ENCODE measurements at places on chromosomes 5 and 9.

DNA sequence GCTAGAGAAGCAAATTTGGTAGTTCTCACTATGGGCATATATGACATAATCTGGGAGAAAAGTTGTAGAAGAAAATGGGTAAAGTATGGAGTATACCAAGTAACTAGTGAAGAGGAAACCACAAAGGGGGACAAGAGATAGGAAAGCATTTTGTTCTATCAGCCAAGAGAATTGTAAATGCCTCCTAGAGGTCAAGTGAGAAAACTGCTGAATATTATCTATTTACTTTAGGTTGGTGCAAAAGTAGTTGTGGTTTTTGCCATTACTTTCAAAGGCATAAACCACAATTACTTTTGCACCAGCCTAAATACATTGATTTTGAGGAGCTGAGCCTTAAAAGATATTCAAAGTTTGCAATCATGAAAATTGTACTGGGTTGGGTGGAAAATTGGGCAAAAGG, 126.7 kb upstream of the GRHPR start:
- DNase-seq = no peak

DNA sequence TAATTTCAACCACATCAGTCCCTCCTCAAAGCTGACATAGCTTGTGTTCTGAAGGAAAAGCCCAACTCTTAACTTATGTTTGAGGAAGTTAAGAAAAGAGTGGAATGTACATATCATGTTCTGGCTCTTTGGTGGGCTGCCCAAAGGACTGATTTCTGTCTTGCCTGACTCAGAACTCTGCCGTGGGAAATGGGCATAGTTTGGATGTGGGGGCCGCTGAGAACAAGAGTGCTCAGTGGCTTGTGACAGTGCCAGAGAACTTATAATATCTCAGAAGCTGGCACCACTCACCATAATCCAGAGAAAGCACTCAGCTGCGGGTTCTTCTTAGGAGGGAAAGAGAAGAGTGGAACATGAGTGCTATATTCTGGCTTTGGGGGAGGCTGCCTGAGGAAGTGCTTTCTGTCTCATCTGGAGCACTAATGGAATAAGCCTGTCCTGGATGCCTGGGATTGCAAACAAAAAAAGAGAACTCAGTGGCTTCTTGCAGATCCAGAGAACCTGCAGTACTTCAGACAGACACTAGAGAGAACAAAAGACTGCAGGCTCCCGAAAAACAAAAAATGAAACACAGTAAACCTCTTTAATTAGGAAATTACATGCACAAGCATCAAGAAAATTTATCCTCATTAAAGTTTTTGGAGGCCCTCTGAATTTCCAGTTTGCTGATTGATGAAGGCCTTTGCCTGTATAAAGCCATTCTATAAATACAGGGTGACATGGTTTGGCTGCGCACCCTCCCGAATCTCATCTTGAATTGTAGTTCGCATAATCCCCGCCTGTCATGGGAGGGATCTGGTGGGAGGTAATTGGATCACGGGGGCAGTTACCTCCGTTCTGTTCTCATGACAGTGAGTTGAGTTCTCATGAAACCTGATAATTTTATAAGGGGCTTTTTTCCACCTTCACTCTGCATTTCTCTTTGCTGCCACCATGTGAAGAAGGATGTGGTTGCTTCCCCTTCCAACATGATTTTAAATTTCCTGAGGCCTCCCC, 207.0 kb downstream of the DMAC1 start:
- no peak for DNase-seq

- DNase-seq = no peak
These were observed 233.7 kb upstream of the ADRA1B start for GRCh38 chr5:159682623-159683022.

DNA sequence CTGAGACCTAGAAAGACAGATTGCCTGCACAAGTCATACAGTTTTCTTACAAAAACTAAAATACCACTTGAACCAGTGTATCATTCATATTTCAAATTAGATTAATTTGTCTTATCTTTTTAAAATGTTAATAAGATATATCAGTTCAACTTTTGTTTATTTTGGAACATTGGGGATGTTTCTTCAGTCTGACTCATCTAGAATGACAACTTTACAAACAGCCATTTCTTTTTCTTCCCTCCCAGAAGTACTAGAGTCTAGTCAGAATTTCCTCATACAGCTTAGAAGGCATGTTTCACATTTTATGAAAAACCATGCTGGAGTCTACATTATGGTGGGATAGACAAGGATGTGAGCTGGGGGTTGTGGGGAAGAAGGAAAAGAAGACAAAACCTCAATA, 262.5 kb downstream of the NFIB start:
- no peak for DNase-seq

DNA sequence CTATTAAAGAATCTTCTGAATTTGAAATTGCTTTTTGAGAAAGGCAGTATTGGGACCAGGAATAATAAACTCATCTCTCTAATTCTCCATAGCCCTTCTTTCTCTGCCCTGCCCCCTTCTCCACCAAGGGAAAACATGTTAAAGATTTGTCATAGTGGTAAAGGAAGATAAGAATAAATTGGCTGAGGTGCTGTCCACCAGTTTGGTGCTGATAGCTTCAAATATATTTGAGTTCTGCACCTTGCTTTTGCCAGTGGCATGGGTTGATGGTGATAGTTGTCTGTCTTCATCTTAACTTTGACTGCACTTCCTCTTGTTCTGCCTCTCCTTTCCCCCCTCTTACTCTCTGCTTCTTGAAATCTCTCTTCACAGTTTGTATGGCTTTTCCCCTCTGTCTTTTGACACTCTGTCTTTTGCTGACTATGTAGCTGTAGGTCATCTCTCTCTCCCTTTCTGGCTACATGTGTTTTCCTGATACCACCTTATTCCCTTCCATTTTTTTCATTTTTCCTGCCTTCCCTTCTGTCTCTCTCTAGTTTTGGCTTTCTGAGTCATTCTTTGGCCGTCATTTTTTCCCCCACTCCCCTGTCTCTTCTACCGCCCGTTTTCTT, 56.6 kb downstream of the NDUFS4 start:
- no peak for DNase-seq

GRCh38 chr9:129285979-129286772, 108.1 kb upstream of the IER5L start:
- no peak for DNase-seq

GRCh38 chr9:84679571-84679970, 10.0 kb downstream of the NTRK2 start:
- no peak for DNase-seq
